ENCODE measurements at places on chromosomes 1 and 21. TPM values are rescaled to one million over a fixed set of nuclear protein-coding genes. Genes with fewer than 3 reads are reported as not detected.

The DNASE2B gene
- total RNA-seq = not detected

The KRTAP12-2 gene
- not detected for total RNA-seq

The FCGR3A gene
- total RNA-seq = not detected

The TTC22 gene
- 12.5 TPM for total RNA-seq

The ANKRD45 gene
- under 0.01 TPM for total RNA-seq

The XCL2 gene
- not detected for total RNA-seq

The DNM3 gene
- total RNA-seq = 0.64 TPM

The FCRL6 gene
- total RNA-seq = 0.13 TPM

The YY1AP1 gene
- total RNA-seq = 24.0 TPM

The ZNF436 gene
- total RNA-seq = 35.7 TPM

The KRTAP19-1 gene
- total RNA-seq = not detected

The COL9A2 gene
- total RNA-seq = 0.13 TPM

The ITLN2 gene
- not detected for total RNA-seq

The ZMYND12 gene
- total RNA-seq = 0.26 TPM

The C1orf74 gene
- total RNA-seq = 11.6 TPM

The AKR1A1 gene
- 145 TPM for total RNA-seq

The CHI3L1 gene
- total RNA-seq = 0.79 TPM

The TEKT2 gene
- 0.26 TPM for total RNA-seq

The VSIG8 gene
- not detected for total RNA-seq

The KRTAP10-4 gene
- not detected for total RNA-seq

The F3 gene
- total RNA-seq = 618 TPM

The NEGR1 gene
- 0.26 TPM for total RNA-seq

The SLC19A2 gene
- total RNA-seq = 16.8 TPM

The GPR3 gene
- total RNA-seq = not detected

The CSF3R gene
- total RNA-seq = not detected

The USF1 gene
- 70.2 TPM for total RNA-seq

The GSTM3 gene
- total RNA-seq = 4.7 TPM

The INKA2 gene
- total RNA-seq = 6.0 TPM

The MTARC2 gene
- total RNA-seq = 1.7 TPM

The BSDC1 gene
- total RNA-seq = 35.5 TPM

The TNFRSF4 gene
- not detected for total RNA-seq

The NUP133 gene
- total RNA-seq = 23.4 TPM

The C1orf87 gene
- total RNA-seq = not detected

The CLCA4 gene
- total RNA-seq = 45.8 TPM

The RHBDL2 gene
- 18.7 TPM for total RNA-seq

The THEM5 gene
- total RNA-seq = not detected

The RHCE gene
- 2.0 TPM for total RNA-seq

The BEST4 gene
- 0.13 TPM for total RNA-seq

The HAO2 gene
- total RNA-seq = 0.13 TPM

The FALEC gene
- not detected for total RNA-seq

The DMRTB1 gene
- total RNA-seq = not detected

The ESPN gene
- 8.4 TPM for total RNA-seq

The CD101 gene
- total RNA-seq = 0.53 TPM

The NTRK1 gene
- not detected for total RNA-seq

The SSX2IP gene
- 11.8 TPM for total RNA-seq

The PARP1 gene
- 26.1 TPM for total RNA-seq

The IFFO2 gene
- total RNA-seq = 11.8 TPM

The USH2A gene
- not detected for total RNA-seq

The FCGR2B gene
- total RNA-seq = not detected

The NBPF8 gene
- total RNA-seq = 7.0 TPM

The GRIK3 gene
- not detected for total RNA-seq

The TEX38 gene
- not detected for total RNA-seq

The HTR6 gene
- total RNA-seq = not detected

The PRELP gene
- not detected for total RNA-seq

The VWA5B1 gene
- not detected for total RNA-seq

The RNU1-4 gene
- total RNA-seq = 2,323 TPM

Measured in bronchial epithelial cell (primary cell).